ENCODE measurements at places on chromosomes 11 and 22.

- no peak for DNase-seq
These were observed 54.2 kb upstream of the TTLL12 start for GRCh38 chr22:43241138-43241597.

- DNase-seq = no peak
These were observed 3.1 kb upstream of the IGF2 start for GRCh38 chr11:2142300-2142759.

DNA sequence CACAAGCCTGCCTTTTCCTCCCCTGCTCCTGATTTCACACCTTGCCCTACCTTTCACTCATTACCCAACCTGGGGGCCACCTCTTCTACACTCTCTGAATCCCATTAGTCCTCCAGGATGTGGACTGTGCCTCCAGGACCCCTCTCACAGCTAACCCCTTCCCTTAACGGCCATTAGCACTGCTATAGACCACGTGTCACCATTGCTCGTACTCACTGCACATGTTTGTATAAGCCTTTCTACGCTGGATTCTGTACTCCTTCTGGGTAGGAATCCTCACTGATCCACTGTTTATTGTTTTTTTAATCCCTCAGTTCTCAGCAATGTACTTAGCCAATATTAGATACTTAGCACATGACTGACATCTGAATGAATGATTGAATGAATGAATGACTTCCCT, 40.9 kb downstream of the KIRREL3 start:
- DNase-seq = no peak

DNA sequence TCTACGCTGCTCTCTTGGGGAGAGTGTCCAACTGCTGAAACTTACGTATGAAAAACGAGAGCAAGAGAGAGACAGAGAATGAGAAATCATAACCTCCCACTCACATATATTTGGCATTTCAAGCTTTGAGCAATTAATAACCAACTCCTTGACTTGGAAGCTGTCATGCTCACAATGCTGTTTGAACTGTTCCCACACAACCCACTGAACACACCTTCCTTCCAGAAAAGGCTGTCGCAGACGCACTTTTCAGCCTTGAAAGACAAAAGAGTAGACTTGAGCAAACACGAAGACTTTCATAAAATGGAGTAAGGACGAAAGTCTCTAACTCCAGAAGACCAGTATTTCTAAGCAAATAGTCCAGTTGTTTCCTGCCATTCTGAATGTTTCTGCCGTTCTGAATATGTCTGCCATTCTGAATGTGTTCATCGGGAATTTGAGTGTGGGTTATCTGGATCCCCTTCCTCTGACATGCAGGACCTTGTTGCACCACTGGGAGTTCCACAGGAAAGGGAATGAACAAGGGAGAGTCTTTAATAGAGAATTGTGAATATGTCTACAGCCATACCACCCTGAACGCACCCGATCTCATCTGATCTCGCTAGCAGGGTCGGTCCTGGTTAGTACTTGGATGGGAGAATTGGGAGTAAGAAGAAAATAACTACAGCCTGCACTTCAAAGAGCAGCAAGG, 86.2 kb upstream of the BARX2 start:
- no peak for DNase-seq

DNA sequence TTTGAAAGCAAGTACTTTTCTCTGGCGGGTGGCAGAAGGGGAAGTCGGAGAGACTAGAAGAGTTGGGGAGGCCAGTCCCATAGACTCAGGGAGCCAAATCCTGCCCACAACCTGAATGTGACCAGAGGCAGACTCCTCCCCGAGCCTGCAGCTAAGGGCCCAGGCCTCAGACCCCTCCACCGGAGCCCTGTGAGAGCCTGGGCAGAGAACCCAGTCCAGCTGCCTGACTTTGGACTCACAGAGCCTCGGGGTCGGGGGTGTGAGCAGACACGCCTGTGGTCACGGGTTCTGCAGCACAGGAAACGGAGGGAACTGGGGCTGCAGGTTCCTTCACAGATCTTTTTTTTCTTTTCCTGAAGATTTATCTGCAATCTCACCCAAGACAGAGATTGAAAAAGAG, 312.3 kb downstream of the CTTN start:
- DNase-seq = no peak

DNA sequence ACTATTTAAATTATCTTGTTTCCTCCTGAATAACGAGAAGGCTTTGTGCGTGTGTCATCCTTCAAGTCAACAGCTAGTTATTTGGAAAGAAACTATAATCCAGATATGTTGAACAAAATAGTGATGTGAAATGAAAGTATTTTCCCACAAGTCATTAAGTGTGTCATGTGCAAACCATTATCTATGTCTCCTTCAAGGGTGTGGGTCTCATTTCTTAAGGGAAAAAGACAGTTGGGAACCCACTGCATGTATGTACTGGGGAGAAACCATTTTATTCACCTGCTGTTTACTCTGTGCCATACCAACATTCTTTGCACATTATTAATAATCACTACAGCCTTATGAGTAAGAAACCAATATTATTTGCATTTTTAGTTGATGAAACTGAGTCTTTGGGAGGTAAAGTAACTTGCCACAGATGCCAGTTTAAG, 145.3 kb upstream of the CTSC start:
- no peak for DNase-seq

DNA sequence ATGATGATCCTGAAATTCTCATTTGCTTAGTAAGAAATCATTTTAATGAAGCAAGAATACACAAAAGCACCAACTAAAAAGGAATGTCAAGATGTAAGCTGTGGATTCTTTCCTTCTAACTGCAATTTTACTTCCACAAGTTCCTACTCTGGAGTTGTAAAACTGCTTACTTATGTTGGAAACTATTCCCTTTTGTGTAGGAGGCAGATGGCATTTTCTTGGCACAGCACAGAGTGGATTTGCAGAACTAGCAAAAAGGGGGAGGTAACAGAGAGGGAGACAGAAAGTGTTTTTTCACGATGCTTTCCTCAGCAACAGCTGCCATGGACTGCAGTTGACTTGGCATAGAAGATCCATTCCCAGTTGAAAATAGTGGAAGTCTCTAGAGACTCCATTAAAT, 1112.0 kb upstream of the RAG2 start:
- no peak for DNase-seq

GRCh38 chr11:71310184-71310583, 57.8 kb upstream of the SHANK2 start:
- DNase-seq = no peak

DNA sequence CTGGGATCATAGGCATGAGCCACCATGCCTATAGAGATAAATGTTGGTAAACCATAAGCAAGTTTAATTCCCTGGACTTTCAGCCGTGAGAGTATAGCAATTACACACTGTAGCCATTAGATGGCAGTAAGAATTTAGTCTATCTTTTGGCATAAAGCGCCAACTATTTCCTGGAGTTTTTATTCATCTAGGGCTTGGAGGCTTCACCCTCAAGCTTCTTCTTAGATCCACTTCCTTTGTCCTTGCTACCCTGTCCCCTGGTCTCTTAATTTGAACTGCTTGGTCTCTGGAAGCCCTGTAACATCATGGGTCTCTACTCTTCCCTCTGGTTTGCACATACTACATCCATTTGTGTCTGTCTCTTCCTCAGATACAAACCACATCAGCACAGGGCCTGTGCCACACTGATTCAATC, 38.2 kb downstream of the OR10A6 start:
- no peak for DNase-seq

- no peak for DNase-seq
These were observed 31.0 kb downstream of the TSG101 start for GRCh38 chr11:18495703-18496102.

DNA sequence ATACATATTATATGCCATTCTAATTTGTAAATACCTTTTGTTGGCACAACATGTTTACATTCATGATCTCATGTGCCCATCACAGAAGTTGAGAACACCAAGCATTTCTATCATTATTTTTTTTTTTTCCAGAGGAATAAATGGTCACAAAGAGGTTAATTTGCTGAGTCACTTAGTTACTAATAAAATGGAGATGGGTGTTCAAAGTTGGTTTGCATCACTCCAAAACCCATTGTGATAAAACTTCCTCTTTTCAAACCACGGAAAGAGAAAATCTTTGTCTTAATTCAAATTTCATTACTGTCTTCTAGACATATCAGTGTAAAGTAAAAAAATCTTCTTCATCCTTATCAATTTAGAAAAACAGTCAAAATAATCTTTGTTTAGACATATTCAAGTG, 636.8 kb upstream of the CCDC179 start:
- no peak for DNase-seq

- no peak for DNase-seq
These were observed 32.0 kb downstream of the PDE2A start for GRCh38 chr11:72642043-72642883.

DNA sequence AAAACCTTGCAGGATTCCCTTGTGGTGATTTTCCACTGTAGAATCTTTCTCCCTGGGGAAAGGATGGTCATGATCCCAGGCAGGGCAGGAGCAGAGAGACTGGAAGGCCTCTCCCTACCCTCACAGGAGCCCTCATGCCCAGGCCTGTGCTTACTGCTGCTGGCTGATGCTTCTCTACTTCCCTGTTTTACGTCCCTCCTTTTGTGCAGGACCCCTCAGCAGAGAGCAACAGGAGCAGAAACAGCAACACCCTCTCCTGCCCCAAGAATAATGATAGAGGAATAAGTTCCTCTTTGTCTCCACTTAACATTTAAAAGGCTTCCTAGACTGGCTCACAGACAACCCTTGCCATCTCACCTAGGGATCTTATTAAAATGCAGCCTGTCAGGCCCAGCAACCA, 3.6 kb downstream of the ISX start:
- no peak for DNase-seq

DNA sequence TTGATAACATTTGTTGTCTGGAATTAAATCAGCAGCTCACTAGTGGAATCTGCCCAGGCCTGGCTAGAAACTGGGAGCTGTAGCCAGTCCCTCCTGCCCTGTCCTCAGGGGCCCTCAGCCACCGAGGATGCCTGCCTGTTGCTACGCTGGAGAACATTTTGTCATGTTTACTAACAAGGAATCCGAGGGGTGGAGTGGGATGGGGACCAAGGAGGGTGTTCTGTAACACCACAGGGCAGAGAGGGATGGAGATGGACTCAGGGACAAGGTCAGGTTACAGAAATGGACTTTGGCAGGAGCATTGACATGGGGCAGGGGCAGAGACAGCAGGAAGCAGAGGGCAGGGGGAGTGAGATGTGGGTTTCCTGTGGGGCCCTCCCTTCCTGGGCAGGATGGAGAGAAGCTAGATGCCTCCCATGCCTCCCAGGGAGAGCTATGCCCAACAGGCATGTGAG, 45.8 kb upstream of the AMPD3 start:
- DNase-seq = no peak

- no peak for DNase-seq
These were observed 71.4 kb downstream of the ARHGAP8 start for GRCh38 chr22:44823806-44824205.

- DNase-seq = no peak
These were observed 2.0 kb upstream of the C11orf42 start for GRCh38 chr11:6203327-6203726.

DNA sequence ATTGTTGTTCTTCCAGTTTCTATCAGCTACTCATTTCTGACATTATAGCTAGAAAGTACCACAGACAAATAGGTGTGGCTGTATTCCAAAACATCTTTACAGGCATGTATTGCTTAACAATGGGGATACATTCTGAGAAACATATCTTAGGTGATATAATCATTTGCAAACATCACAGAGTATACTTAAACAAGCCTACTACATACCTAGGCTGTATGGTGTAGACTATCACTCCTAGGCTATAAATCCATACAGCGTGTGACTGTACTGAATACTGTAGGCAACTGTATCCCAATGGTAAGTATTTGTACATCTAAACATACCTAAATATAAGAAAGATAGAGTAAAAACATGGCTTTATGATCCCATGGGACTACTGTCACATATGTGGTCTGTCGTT, 231.8 kb downstream of the ETS1 start:
- no peak for DNase-seq

DNA sequence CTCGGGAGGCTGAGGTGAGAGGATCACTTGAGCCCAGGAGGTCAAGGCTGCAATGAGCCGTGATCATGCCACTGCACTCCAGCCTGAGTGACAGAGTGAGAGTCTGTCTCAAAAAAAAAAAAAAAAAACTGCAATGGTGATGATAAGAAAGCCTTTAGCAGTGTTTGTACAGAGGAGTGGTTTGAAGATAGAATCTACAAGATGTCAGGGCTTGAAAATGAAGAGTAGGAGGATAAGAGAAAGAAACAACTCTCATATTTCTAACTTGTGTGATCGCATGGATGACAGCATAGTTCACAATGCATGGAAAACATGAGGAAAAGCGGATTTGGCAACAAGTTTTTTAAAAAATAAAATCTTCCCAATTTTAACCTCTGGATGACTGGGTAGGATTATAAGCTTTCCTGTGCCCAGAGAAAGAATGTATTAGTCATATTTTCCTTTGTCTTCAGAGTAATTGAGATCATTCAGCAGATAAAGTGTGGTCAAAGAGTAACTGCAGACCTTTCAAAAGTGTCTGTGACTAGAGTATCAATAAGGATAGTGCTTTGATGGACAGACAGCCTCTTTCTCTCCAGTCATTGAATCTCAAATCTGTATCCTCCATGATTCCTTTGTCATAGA, 328.1 kb downstream of the CASP12 start:
- DNase-seq = no peak

- no peak for DNase-seq
These were observed 1.0 kb downstream of the SMCO4 start for GRCh38 chr11:93541884-93542810.

DNA sequence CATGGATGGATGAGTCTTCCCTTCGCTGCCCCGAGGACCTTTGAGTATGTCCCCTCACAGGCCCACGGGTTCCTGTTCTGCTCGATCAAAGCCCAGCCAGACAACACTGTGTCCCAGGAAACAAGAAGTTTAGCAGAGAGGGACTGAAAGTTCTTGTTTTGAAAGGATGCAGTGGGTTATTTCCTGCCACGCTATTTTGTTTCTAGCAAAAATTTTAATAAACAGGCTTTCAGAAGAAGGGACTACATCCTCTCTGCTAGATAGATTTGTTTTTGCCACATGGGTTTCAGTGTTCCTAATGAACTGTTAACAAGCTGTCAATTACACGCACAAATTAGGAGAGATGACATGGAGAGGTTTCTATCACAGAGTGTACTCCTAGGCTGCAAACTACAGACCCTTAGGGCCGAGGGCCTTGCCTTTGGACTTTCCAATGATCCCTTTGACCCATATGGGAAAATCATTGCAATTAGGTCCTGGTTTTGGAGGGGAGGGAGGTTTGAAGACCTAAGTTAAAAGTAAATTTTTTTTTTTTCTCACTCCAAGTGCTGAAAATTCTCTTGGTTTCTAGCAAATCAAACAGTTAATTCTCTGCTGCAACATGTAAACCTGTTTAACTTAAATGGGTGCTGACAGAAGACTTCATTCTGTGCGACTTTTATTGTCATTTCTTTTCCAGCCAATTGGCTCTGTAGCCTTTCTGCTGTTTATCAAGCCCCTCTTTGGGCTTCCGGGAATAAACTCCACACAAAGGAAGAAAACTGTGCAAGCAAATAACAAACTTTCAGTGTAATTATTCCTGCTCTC, 81.4 kb downstream of the RCN1 start:
- no peak for DNase-seq

Data from hypothalamus (tissue), 51 donors.